BJ (cell line): ENCODE measurements at places on chromosomes 12 and 14. TPM values are rescaled to one million over a fixed set of nuclear protein-coding genes. Genes with fewer than 3 reads are reported as not detected.

GRCh38 chr14:22566845-22567244, 22.2 kb downstream of the DAD1 start:
- DNase-seq = no peak

LHX5 gene
- polyA plus RNA-seq = not detected in 2 replicates

DNA sequence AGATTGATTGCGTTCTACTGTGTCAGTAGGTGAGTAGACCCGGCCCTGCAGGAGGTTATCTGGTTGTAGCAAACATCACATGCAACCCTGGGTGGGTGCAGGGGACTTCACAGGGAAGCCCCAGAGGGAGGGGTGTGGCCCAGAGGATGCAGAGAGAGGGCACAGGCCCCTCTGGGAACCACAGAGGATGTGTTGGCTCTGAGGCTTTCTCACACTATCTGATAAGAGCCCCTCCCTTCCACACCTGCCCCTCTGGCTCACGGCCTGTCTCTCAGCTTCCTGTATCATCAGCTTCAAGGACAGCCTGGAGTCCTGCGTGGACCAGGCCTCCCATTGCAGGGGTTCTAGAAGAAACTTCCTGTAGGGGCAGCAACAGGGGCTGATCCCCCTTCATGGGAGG, 101.9 kb downstream of the RIN3 start:
- no peak for DNase-seq

DNA sequence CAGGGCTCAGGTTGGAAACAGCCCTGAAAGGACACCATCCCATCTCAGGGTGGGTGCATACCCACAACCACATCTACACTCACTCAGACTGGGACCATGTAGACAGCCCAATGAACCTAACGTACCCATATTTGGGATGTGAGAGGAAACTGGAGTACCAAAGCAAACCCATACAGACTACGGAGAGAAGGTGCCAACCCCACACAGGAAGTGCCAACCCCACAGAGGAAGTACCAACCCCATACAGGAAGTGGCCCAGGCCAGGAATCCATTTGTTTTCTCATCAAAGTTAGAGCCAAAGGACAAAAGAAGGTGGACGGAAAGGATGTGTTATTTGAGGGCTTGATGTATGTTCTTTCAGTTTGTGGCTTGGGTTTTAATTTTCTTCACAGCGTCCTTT, 19.5 kb upstream of the SPIC start:
- DNase-seq = no peak

- DNase-seq = no peak
These were observed 351.7 kb downstream of the TMEM121 start for GRCh38 chr14:105878125-105878524.

SERPINA10 gene
- polyA plus RNA-seq = not detected in 2 replicates

LRTM2 gene
- polyA plus RNA-seq = not detected in 2 replicates

DNA sequence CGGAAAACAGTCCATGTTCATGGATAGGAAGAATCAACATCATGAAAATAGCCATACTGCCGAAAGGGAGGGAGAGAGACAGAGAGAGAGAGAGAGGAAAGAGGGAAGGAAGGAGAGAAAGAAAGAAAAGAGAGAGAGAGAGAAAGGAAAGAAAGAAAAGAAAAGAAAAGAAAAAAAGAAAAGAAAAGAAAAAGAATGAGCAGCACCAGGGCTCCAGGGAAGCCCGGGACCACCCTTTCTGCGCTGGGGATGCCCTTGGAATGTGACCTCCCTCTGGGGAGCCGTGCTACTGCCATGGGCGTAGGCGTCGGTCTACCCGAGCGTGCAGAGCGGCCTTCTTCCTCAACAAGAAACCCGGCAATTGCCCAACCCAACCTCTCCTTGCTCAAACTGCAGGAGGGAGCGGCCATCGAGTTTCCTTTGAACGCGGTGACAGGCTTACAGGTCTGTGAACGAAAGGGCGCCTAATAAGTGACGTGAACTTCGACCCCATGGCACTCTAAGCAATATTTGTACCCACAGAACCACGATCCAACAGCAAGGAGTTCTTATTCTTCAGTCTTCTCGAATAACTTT, 16.9 kb downstream of the OR6S1 start:
- no peak for DNase-seq

DNA sequence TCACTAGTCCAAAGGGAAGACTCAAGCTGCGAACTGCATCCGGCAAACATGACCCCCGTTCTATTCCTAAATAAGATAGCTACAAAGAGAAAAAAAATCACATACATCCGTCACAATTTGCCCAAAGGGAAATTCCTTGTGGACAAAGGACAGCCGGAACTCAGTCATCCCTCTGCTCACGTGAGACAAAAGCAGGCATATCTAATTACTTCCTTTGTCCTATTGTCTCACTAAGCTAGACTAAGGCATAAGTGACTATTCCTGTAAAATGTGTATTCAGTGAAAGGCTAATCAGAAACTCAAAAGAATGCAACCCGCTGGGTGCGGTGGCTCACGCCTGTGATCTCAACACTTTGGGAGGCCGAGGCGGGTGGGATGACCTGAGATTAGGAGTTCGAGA, 27.2 kb upstream of the NINJ2 start:
- no peak for DNase-seq

- no peak for DNase-seq
These were observed 104.2 kb upstream of the ABCD2 start for GRCh38 chr12:39723831-39724230.

RTL1 gene
- polyA plus RNA-seq = not detected in 2 replicates

LTB4R2 gene
- polyA plus RNA-seq = 0.98 and 1.6 TPM in 2 replicates

BIN2 gene
- not detected in 2 replicates for polyA plus RNA-seq

GRCh38 chr12:56011509-56012090, 9.2 kb upstream of the IKZF4 start:
- no peak for DNase-seq

SYNDIG1L gene
- polyA plus RNA-seq = not detected in 2 replicates

GRCh38 chr12:41442896-41443295, 254.8 kb downstream of the PDZRN4 start:
- DNase-seq = no peak
